ENCODE measurements at places on chromosomes 12 and 14.
A peak's percentile ranks its signal among the peaks of the same experiment; 100 is the strongest.

GRCh38 chr14:59507752-59508103, 23.4 kb downstream of the JKAMP start:
- no peak for DNase-seq

- DNase-seq, result no peak
These were observed 9.2 kb downstream of the DUSP6 start for GRCh38 chr12:89343127-89343526.

DNA sequence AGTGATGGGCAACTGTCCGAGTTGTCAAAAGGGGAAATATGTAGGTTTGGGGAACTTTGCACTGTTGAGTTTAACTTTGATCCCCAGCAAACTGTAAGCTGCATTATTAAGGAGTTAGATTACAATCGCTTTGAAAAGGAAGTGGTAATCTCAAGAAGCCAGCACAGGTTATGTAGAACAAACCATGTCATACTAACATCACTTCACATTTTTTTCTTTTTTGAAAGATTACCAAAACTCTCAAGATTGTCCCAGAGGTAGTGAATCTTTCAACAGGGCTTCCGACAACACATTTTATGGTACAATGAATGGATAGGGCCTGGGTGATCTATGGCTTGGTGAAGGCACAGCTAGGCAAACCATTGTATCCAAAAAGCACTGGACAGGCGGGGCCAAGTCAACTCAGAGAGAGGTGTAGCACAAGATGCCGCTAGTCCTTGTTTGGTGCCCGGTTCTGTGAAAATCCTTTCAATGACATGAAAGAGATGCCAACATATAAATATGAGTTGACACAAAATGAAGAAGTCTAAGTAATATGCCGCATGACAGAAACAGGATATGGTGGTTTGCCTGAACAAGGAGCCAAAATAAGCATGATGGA, 24.3 kb upstream of the PARP11 start:
- DNase-seq, result no peak

DNA sequence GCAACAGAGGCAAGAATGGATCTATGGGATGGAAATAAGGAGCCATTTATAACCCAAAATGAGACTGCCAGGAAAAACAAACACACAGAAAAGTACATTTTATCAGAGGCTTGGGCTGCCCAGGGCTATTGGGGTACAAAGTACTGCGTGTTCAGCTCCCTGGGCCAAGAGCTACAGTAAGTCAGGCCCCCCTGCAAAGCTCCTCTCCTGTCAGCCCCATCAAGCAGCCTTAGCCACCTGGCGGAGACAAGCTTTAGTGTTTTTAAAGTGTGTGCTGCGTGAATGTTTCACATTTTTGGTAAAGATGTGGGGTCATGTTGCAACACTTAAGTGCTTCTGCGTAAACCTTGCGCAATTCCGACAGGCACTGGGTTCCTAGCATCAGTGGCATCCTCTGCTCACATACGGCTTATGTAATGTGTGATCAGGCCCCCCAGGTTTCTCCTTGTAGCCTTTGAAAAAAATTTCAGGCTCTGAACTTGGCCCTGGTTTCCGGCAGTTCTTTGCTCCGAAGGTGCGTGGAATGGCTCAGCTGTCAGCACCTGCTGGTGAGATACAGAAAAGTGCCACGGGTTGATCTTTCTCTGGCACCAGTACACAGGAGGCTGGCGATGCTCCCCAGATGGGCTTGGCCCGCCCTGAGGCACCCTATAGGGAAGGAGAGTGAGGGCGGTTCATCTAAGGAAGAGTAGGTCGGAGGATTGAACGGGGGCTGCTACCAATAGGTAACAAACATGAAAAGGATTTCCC, 198.7 kb upstream of the EEA1 start:
- DNase-seq, result no peak

DNA sequence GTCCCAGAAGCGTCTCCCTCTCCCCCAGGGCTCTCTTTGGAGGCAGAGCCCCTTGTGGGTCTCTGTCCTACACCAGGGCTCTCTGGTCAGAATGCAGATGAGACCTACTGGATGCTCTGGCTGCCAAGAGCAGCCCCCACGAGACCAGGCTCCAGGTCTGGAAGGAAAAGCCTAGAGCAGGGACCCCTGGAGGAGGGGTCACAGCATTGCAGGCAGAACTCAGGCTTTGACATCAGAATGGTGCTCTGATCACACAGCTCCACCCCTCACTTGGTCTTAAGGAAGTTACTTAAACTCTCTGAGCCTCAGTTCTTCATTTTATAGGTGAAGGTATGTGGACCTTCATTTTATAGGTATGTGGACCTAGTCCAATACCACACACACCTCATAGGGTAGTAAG, 83.1 kb downstream of the ARL6IP4 start:
- DNase-seq, result no peak

- DNase-seq, result no peak
These were observed 50.9 kb upstream of the BCL2L14 start for GRCh38 chr12:12019881-12020280.

DNA sequence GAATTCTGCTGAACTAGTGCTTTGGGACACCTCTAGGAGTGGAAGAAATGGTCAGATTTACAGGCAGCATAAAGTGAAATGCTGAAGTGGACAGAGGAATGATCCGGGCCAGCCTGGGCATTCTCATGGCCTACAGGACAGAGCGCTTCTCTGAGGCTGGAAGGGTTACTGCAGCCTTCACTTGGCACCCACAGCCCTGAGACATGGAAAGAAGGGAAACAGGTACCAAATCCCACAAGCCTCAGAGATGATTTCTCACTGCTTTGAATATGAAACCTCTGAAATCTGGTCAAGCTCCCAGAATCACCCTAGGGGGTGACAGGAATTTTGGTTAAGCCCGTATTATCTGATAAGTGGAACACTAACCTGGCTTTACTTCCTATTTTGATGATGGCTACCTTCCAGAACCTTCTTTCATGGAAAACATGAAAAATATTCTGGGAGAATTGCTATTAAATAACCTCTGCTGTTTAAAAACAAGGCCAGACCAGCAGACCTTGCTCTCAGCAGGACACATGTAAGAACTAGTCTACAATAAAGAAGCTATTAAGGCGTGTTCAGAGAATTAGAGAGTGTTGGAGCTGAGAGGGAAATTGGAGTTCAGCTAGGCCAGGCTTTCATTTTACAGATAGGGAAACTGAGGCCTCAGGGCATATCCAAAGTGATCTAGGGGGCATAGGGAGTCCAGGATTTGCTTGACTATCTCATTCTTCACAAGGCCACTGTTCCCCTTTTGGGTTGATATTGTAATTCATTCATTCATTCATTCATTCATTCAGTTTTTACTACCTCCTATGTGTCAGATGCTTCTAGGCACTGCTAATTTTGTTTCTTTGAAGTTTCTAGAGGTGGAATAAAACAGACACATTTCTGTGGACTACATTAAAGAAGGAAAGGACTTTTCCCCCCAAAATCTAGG, 281.5 kb downstream of the ZFP36L1 start:
- no peak for DNase-seq

GRCh38 chr14:54758041-54758440, 144.6 kb downstream of the GCH1 start:
- DNase-seq, result no peak

DNA sequence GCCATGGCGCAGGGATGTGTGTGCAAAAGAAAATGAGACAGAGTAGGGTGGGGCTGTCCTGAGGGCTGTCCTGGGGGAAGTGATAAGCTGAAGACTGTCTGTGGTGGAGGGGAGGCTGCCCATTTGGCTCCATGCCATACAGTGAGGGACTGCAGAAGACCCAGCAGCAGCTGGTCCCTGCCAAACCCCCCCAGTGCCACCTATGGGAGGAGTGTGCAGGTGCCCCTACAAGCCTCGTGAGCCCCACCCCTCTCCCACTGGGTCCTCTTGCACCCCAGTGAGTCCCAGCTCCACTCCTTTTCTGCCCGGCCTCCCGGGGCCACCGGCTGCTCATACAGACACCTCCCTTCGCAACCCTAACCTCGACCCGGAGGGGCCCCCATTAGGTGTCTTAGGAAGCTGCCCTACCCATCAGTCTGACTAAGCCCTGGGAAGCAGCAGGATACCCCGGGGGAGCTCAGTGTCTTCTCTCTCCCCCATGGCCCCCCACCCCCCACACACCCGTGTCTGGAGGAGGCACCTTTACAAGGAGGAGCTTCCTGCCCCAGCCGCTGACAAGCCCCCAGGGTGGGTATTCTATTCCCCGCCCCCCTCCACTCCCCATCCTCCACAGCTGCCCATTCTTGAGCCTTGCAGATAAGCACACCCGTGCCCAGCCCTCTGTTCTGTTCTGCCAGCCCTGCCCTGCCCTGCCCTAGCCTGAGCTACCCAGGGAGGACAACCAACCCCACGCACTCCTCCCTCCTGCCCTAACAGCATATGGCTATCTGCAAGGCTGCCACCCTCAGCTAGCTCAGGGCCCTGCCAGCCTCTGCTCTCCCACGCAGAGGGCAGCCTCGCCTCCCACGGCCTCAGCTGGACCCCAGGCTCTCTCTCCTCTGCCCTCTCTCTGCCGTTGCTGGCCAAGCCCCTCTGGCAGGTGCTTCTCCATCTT, 41.9 kb downstream of the SLC6A12 start:
- DNase-seq, result no peak

DNA sequence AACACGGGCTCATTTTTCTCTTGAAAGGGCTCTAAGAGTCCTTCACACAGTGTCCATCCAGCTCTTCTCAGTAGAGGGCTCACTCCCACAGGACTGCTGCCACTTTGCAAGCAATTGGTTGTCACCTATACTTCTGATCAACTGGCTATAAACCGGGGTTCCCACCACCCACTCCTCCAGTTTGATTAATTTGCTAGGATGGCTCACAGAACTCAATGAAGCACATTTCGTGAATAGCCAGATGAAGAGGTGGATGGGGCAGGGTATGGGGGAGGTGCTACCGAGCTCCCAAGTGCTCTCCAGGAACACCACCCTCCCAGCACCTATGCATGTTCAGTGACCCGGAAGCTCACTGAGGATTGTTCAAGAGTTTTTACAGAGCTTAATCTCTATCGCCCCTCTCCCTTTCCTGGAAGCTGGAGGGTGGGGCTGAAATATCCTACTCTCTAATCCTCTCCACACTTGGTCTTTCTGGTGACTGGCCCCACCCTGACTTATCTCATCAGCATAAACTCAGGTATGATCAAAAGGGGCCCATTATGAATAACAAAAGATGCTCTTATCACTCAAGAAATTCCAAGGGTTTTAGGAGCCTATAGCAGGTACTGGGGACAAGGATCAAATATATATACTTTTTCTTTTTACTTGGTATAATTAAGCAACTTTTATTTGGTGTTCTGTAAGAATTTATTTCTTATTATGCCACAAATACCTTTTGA, 13.9 kb upstream of the EGLN3 start:
- no peak for DNase-seq

- DNase-seq, result no peak
These were observed 540.0 kb upstream of the TBX3 start for GRCh38 chr12:115223991-115224390.

DNA sequence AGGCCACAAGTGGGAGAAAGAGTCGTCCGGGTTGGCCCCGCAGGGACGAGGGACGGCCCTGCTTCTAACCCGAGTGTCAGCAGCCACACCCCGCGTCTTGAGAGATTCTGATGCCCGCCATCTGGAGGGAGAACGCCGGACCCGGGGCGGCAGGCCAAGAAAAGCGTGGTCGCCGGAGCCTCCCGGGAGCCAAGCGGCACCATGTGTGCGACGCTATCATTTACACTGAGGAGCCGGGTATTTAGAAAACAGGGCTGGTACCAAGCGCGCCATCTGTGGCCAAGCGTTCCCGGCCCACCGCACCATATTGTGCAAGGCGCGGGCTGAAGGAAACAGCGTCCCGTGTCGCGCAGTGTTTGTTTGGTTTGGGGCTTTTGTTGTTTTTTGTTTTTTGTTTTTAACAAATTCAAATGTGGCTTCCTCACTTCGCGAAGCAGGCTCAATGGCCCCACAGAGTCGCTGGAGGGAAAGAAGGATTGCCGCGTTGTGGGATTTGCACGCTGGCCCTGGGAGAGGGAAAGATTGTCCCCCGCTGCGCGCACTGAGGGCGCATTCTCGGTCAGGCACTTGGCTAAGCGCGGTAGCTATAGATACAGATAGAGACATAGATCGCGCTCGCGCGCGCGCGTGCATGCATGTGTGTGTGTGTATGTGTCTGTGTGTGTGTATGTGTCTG, 153.8 kb downstream of the BCL11B start:
- DNase-seq, result no peak

- no peak for DNase-seq
These were observed 29.0 kb upstream of the SMUG1 start for GRCh38 chr12:54217774-54218241.

DNA sequence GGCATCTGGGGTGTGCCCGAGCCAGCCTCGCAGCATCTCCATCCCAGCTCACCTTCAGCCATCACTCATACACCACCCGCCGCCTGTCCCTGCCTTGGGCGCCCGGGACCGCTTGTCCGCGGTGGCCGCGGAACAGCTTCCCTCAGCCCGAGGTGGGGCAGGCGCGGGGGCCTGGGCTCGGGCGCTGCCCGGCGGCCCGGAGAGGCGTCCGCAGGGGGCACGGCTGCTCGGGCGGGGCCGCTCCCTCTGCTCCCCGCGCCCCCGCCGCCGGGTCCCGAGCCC, 430 bp downstream of the SLC41A2 start:
- DNase-seq, result peak; percentile 28

DNA sequence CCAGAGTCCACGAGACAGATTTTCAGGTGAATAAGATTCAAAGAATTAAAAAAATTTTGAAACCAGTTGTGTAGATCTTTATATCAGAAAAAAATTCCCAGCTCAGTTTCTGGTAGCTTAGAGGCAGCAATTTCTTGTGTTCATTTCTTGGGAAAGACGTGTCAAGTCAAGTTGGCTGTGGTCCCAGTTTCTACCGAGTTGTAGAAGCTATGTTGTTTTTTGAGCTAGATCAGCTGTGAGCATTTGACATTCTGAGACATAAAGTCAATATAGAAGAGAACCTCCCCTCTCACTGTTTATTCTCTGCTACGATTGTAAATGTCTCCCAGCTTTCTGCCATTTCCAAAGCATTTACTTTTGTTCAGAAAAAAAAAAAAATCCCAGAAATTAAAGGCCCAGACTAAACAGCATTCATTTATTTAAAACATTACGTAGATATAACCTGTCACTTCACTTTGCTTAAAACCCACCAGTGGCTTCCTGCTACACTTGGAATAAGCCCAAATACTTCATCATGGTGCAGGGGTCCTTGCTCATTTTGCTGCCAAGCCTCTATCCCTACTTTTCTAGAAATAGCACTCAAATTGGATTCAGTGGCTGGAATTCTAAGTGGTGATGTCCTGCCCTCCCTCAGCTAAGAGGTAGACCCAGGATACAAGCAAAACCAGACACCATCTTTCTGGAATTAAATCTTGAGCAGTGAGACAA, 20.6 kb upstream of the PYGL start:
- DNase-seq, result no peak

DNA sequence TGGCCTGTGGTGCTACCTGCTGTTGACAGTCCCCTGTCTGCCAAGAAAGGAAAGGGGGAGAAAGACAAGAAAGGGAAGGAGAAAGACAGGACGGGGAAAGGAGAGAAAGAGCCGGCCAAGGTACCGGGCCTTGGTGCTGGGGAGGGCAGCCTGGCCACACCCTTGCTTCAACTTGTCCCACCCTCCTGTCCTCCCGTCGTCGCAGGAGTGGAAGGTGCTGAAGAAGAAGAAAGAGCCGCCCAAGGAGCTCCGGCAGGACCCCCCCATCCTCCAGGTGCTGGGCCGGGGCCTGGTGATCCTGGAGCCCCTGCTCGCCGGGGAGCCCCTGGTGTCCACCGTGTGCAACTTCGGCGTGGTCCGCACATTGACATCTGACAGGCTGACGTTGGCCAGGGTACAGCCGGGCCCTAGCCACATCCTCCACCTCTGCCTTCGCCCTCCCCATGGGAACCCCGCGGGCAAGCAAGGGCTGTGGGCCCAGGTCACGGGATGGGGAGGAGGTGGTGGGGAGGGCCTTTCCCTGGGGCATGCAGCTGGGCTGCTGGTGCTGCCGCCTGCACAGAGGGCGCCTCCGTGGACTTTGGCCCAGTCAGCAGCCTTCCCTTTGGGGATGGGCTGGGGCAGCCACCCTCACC, 2.9 kb upstream of the B3GNT4 start:
- DNase-seq, result no peak

GRCh38 chr12:96041181-96041580, 5.8 kb upstream of the LTA4H start:
- DNase-seq, result no peak
